ENCODE measurements at places on chromosomes 16 and 17. TPM values are rescaled to one million over a fixed set of nuclear protein-coding genes. Genes with fewer than 3 reads are reported as not detected.

C17orf107 gene
- 1.4 TPM for total RNA-seq

OR2C1 gene
- not detected for total RNA-seq

DNA sequence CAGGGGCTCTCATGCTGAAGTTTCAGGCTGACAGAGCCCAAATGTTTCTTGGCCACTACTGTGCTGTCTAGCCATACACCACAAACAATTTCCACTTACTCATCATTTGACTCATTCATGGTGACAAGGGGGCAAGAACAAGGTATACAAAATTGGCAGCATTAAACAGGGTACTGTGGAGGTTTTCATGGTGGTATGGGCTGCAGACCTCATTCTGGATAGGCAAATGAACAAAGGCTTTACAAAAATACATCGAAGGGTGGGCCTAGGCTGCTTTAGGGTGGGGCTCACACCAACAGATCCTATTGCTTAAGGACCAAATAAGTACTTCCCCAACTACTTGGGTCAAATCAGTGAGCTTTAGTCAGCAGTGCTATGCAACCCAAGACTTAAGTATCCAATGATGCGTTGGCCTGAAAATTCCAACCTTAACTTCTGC lies 53.0 kb downstream of the N4BP1 start:
- no peak for DNase-seq

GRCh38 chr17:42312285-42313130 lies 24.2 kb downstream of the STAT5A start:
- DNase-seq, result peak; percentile 96

DNA sequence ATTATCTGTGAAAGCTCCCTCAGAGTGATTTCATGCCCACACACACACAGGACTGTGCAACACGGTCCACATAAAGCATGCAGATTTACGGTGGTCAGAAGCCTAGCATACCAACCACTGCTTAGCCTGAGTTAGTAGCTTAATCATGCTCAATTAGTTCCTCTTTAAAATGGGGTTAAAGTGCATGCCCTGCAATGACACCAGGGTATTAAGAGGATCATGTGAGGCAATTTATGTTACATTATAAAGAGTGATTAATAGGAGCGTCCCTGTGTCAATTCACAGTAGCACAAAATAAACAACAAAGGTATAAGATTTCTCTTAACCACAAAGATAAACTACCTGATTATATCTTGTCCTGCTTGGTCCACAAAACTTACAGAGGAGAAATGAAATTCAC lies 39.8 kb downstream of the C17orf67 start:
- no peak for DNase-seq

- no peak for DNase-seq
These were observed 177.2 kb downstream of the TMEM132E start for GRCh38 chr17:34756637-34757021.

DNA sequence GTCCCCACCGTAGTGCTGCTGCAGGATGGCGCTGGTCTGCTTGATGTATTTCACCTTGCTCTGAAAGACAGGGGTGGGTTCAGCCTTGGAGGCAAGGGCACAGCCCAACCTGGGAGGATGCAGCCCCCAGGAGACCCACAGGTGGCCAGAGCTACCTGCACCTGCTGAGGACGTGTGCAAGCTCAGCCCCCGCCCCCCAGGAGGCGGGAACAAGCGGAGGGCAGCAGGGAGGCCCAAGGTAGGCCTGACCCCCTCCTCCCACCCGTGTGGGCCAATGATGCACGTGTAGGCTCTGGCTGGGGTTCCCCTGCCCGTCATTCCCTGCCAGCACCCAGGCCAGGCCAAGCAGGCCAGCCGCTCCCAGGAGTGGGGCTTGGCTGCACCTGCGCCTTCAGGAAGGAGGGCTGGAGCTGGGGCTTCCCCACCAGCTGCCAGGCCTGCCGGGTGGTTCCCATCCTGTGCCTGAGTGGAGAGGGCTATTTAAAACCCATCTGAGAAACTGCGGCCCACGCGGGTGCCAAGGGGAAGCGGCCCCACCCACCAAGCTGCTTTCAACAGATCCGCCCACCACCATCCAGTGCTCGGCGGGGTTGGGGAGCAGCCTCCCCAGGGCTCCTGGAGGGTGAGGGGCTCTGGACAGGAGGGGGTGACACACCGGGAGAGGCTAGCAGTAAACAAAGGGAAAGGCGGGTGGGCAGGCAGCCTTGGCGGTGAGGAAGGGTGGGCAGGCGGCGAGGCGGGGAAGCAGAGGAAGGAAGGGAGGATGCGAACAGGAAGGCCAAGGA lies 3.8 kb downstream of the NTHL1 start:
- peak; percentile 72 for DNase-seq
